NCI-H1417 treated with DMSO at 0.1 percent for 48 hours (cell line): ENCODE measurements at places on chromosomes 13 and 19.

DNA sequence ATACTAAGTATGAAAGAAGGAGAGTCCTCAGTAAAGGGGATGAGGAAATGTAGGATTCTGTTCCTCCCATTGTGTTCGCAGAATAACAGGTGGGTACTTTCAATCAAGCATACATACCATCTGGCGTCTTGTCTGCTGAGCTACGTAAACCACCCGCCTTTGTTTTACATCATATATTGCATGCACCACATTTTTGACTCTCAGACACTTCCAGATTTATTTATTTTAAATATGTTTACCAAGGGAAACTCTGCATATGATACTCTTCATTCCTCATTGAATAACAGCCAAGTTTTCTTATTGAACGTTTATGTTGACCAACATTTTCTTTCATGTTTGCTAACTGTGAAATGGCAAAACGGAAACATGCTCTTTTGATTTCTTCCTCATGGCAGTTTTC is 174.1 kb downstream of the FGF14 start:
- no peak for DNase-seq

DNA sequence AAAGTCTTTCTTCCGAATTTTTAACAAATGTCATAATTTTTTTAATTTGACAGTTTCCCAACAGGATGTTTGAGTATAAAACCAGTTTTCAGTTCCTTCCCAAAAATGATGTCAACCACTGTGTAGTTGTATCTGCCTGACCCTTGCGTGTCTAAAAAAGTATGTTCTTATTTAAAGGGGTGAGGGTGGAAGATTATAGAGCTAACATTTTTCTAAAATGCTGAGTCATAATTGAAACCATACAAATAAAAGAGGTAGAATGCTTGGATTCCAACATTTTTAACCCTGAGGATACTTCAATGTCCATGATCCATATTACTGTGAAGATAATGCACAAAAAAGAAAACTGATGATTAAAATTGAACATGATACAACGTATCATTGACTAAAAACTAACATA is 1388.8 kb downstream of the UQCRFS1 start:
- no peak for DNase-seq

GRCh38 chr13:44713788-44714469 is 137.8 kb upstream of the TSC22D1 start:
- no peak for DNase-seq

- DNase-seq: no peak
Observed at GRCh38 chr13:27341616-27342015, 71.0 kb downstream of the RASL11A start.

- no peak for DNase-seq
Observed at GRCh38 chr19:32231691-32232090, 113.7 kb upstream of the ZNF507 start.

GRCh38 chr19:56980906-56981305 is 138.9 kb upstream of the USP29 start:
- no peak for DNase-seq

DNA sequence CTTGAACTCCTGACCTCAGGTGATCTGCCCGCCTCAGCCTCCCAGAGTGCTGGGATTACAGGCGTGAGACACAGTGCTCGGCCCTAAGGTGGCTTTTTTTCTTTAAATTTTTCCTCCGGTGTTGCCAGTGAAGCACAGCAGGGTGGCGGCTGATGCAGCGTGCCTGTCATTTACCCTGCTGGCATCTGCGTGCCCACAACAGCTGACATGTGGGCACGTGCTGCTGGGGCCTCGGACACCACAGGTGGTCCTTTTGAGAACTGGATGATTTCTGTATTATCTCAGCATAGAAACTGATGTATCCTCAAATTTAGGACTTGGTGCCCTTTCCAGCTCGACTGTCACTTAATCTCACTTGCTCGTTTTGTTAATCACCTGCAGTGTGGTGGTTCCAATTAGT is 31.2 kb upstream of the TEX29 start:
- no peak for DNase-seq

DNA sequence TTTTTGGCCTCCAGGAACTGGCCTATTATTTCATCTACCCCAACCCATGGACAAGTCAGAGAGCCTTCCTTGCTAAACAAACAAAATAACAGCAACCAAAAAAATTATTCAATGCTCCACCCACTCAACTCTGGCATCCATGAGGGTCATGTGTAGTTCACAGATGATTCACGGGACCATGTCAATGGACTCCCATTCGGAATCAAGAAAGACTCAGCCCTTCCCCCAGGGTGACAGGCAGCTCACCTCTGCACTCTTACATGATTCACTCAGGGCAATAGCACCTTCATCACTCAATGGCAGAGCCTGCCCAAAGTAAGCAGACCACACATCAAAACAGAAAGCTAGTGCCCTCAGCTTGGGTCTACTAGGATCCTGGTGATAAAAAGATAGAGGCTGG is 14.3 kb upstream of the SCEL start:
- no peak for DNase-seq

- no peak for DNase-seq
Observed at GRCh38 chr13:97367016-97367822, 66.8 kb upstream of the RAP2A start.

DNA sequence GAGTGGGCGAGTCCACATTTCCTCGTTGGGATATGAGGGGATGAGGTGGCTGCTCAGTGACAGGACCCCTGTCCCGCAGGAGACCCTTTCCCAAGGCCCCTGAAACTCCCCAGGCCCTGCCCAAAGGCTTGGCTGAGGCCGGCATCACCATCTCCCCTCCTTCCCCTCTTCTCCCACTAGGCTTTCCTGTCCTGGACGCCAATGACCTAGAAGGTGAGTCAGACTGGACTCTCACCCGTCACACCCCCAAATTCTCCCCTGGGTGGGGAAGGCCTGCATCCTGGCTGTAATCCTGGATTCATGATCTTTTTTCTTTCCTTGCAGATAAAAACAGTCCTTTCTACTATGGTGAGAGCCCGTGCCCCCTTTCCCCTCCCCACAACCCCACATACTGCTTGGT is 5.3 kb downstream of the FXYD3 start:
- no peak for DNase-seq

- DNase-seq: no peak
Observed at GRCh38 chr13:26378116-26378515, 124.2 kb downstream of the CDK8 start.

DNA sequence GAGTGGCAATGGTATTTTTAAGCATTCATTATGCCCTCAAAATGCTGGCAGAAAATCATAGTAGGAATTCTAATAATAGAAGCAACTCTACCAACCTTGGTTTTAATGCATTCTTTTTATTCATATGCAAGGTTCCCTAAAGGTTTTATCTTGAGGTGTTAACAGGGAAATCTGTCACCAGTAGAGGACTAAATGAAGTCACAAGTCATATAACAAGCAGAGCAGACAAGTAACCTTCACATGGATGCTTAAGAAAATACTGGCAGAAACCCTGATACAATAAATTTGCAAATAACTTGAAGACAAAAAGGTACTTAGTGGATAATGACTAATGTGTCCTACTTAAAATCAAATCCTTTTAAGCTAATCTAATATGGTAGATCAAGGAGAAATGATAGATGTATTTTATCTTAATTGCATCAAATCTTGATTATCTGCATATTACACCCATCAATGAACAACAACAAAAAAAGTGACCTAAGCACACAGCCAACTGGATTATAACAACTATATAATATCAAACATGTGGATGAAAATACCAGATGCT is 73.3 kb downstream of the RFC3 start:
- DNase-seq: no peak

- DNase-seq: no peak
Observed at GRCh38 chr13:81171065-81171647, 830.2 kb upstream of the SPRY2 start.

- DNase-seq: peak; percentile 29
Observed at GRCh38 chr13:87274209-87274819, 396.9 kb upstream of the SLITRK5 start.

DNA sequence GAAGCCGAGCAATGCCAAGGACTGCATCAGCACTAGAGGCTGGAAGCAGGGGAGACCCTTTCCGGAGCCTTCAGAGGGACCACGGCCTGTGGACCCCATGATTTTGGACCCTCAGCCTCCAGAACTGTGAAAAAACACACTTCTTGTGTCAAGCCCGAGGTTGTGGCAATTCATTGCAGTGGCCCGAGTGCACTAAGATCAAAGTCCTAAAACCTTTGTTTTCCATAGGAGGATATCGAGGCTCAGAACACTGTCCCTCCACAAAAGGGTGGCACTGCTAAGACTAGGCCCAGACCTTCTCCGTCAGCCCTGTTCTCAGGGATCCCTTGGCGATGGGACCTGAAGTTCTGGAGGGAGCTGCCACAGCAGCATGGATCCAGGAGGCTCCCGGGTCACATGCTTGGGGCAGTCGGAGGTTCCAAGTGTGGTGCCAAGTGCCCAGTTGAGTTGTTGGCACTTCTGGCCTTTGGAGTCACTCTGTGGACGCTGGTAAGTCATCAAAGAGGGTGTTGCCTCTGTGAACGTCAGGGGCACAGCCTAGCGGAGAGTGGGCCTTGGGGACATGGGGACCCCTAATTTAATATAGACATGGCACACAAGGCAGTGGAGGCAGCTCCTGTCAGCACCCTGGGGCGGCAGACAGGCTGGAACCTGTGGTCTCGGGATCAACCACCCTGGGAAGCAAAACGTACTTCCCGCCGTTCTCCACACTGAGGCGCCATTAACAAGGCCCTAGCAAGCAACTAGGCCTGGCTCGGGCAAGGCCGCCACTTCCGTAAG is 199.2 kb downstream of the COL4A1 start:
- DNase-seq: no peak

- DNase-seq: no peak
Observed at GRCh38 chr13:45811891-45812694, 39.5 kb downstream of the SIAH3 start.

- DNase-seq: no peak
Observed at GRCh38 chr19:4910594-4911281, 1.4 kb downstream of the UHRF1 start.

DNA sequence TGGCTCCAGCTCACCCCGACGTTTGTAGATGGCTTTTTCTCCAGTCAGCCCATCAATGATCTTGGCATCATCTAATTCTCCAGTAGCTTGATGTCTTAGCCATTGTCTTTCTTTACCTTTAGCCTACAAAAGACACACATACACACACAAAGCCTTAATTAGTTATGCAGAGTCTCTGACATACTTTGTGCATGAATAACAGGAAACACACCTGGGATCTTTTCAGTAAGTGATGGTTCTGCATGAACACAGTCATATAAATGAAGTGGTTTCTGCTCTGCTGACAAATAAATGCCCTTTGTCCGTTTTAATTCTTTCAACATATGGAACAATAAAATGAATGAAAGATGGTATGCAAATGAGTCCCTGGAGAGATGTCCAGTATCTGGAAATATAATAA is 133.3 kb downstream of the RGCC start:
- no peak for DNase-seq

GRCh38 chr19:50321831-50322230 is 7.3 kb downstream of the KCNC3 start:
- DNase-seq: no peak

- no peak for DNase-seq
Observed at GRCh38 chr13:73171926-73172325, 113.1 kb downstream of the KLF5 start.

- DNase-seq: no peak
Observed at GRCh38 chr19:14366529-14366928, 14.7 kb upstream of the ADGRE5 start.
